Stimulated activated CD8-positive, alpha-beta memory T cell treated with anti-CD3 and anti-CD28 coated beads, Interleukin-4, amount 100 ng/mL, for 24 hours (primary cell): ENCODE measurements at places on chromosomes 2 and 18.
A peak's percentile ranks its signal among the peaks of the same experiment; 100 is the strongest.

DNA sequence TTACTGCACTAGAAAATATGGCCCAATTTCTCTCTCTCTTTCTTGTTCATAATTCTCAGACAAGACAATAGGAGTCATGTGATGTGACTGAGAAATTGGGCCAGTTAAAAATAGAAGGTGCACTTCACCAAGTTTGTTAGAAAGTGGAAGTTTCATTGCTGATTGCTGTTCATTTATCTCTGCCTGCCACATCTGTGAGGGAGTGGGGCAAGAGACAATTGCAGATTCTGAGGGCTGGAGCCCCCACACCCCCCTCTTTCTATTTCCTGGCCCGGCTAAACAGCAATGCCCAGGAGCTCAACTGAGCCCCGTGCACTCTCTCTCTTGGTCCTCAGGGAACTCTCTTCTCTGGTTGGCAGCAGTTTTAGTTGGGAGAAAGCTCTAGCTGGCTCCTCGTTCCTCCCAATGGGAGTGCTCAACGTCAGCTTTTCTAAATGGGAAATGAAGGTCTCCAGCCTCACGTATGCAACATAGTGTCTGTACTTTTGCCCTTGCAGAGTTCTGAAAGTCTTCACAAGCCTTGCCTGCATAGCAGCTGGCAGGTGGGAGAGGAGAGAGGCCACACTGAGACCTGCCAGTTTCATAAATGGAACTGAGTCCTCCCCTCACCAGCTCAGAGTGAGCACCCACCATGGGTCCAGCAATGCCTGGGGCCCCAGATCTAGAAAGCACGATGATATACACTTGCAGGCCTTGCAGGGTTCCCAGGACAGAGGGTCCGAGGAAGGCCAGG lies 115.7 kb downstream of the MYCN start:
- DNase-seq = no peak

DNA sequence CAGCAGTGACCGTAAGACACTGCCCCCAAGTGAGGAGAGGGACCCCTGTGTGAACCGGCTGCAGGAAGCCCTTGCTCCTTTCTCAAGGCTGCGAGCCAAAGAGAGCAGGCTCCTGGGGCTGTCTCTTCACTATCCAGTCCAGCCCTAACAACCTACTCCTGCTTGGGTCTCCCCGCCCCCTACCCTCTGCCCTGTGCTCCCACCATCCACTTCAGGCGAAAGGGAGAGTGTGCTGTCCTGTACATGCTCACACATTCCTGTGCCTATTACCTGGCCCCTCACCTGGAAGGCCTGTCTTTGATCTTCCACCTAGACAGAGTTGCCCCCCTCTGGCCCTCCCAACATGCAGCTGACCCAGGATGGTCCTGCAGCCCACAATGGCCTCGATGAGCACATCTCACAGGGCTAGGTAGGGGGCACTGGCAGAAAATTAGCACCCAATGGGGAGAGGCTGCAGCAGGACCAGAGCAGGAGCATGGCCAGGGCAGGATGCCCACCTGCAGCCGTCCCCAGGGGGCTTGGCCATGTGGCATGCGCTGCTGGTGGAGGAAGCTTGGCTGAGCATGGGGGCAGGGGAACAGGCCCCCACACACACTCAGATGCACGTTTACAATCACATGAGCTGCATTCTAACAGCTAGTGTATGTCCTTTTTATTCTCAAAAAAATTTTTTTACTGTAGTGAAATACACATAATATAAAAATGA lies 93.5 kb downstream of the POLR1A start:
- DNase-seq = no peak

- no peak for DNase-seq
Measured at GRCh38 chr2:231016566-231017230, 20.6 kb upstream of the C2orf72 start.

GRCh38 chr2:100814453-100814852 lies 5.5 kb upstream of the NPAS2 start:
- DNase-seq = no peak

- DNase-seq = peak; percentile 4
Measured at GRCh38 chr2:6780765-6781274, 84.9 kb downstream of the CMPK2 start.

DNA sequence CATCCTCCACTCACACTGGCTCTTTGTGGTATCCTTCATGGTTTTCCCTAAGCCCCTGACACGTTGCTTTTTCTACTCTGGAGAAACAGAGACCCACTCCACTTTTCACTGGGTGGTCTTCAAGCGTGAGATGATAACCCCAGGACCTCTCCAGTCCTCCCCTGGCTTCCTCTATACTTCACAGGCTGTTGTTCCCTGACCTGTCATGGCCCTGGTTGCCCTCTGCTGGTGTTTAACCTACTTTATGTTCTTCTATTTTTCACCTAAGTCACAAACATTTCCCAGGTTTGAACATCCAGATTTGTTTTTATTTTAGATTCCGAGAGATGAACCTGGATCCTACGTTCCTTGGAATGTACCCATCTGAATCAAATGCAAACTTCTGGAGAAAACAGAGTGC lies 84.5 kb downstream of the AOX1 start:
- DNase-seq = no peak

DNA sequence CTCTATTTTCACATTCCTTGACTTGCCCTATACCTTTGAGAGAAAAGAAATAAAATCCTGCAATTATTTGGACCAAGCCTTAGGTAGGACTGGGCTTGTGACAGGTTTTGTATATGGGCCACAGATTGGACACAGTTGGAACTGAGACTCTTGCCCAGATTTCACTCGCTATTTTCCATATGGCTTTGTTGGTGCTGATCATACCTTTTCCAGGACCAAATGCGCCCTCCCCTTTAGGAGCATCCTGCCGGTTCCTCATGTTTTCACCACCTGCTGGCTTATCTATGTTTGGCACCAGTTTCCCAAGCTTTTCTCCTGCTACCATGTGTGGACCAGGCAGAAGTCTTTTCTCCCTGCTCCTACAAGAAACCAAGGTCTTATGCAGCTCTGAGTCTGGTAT lies 494.9 kb downstream of the EPHA4 start:
- no peak for DNase-seq

DNA sequence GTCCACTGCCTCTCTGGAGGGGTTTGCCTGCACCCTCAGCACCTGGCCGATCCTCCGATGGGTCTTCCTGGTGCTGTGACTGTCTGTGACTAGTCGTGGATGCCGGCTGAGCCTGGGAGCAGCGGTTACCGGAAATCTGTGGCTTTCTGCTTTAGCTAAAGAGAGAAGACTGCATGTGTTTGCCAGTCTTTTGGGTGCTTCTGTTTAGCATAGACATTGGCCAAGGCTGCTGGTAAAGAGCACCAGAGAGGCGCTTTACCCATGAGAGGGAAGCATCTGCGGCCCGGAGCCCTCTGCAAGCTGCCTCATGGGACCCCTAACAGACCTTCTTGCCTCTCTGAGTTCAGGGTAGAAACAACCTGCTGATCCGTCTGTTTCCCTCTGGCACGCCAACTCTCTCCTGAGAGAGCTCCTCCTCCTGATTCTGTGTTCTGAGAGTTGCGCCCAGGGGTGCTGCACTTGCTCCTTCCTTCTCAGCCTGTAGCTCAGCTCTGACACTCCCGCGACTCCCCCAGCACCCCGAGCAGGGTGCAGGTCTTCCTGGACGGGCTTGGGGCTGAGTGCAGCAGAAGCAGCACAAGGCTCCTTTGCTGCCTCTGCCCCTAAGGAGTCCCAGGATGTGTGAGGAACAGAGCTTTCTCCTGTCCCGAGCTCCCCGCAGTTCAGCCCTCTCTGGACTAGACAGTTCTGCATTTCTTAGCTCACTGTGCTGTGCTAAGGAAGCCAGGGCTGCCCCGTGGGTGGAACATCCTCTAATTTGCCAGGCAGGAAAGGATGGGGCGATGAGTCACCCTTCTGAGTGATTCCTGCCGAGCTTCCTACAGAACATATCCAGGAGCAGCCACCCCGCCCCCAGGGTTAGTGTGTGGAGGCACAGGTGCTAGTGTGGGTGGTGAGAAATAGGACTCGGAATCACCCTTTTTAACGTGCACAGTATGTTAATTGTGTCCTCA lies 203.2 kb downstream of the SH3RF3 start:
- peak; percentile 7 for DNase-seq

- DNase-seq = no peak
Measured at GRCh38 chr2:71711133-71711855, 257.9 kb downstream of the DYSF start.

DNA sequence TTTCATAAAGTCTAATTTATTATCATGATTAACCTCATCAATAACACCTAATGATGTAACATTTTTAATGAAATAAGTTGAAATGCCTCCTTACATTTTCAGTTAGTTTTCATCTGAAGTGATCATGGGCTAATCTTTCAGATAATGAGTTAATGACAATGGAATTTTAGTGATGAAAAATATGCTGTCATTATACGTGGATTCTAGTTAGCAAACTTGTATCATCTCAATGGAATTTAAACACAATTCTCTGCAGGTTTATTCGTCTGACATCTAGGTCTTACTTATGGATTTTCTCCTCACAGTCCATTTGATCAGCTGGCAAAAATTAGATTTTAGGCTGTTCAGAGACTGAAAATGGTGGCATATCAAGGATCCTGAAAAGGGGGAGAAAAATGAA lies 885.0 kb downstream of the SLC4A3 start:
- no peak for DNase-seq
